ENCODE measurements at places on chromosomes 4 and X.

DNA sequence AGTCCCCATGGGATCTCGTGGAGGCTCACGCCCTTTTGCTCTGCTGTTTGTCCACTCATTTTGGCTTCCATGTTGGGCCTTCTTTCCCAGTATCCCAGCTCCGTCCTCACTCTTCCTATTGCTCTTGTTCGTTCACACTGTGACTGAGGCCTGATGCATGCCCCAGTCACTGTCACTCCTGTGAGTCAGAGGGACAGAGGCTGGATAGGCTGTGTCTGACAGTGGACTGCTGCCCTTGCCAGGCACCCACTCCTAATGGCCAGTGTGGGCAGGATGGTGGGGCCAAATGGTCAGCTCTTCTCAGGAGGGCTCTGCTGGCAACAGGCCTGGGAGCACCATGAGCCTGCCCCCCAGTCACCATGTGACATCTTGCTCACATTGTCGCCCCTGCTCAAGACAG, 40.0 kb downstream of the HADH start:
- no peak for DNase-seq

- DNase-seq = no peak
These were observed 1.5 kb upstream of the PTCHD1 start for GRCh38 chrX:23332888-23333821.

GRCh38 chr4:138414202-138414601, 172.1 kb upstream of the SLC7A11 start:
- no peak for DNase-seq

DNA sequence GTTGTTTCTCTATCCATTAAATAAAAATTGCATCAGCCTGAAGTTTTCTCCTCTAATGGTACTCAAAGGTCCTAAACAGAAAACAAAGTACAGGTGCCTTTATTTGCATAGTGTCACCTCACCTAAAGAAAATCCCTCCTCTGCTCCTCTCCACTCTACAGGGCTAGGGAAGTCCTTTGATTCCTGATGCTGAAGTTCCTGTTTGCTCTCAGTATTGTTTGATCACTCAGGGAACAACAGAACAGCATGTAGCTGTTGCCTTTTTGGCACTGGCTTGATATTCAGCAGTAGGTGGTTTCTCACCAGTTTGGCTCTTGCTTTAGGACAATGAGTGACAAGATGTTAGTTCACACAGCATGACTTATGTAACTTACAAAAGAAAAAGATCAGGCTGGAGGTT, 156.2 kb upstream of the SLC7A11 start:
- DNase-seq = no peak

DNA sequence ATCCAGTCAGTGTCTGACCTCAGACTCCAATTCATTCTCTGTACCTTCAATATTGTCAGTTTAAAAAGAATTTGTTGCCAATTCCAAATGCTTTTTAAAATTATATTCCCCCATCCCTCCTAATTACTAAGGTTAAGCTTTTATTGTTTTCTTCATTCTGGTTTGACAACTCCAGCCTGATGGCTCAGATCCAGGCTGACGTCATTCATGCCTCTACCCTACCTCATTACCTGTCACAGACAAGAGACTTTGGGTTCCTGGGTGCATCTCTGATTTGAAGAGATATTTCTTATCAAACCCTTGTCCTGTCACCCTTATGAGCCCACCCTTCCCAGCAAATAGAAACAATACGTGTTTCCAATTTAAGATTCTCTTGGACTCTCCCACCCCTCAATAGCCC, 300.2 kb upstream of the CLNK start:
- no peak for DNase-seq

GRCh38 chr4:140980426-140981200, 152.7 kb downstream of the RNF150 start:
- DNase-seq = no peak

DNA sequence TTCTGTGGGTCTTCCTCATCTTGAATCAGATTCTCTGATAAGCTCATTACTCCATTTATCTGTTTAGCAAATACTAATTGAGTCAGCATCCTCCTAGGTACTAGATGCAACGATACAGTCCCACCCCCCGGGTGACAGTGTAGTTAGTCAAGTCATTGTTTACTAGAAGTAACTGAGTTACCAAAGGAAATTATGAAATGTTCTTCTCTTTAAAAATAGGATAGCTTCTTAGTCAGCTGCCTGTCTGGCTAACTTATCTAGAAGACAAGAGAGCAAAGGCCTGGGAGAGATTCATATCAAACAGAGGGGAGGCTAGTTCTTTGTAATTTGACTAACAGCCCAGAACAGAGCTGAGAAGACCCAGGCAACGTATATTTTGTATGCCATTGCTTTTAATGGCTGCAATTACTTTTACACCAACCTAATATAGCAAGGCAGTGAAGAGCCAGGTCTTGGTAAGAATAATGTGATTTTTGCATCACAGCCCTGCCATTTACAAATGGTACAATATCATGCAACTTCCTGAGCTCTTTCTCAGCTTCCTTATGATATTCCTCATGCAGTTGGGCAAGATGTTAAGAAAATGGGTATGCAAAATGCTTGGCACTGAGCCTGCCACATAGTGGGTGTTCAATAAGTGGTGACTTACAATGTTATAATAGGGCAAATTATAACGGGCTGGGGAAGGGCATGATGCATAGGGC, 149.9 kb downstream of the CHIC2 start:
- peak; percentile 38 for DNase-seq

- DNase-seq = no peak
These were observed 57.6 kb upstream of the PRDM8 start for GRCh38 chr4:80139671-80140070.

- DNase-seq = no peak
These were observed 10.5 kb downstream of the ANXA5 start for GRCh38 chr4:121686255-121686654.

DNA sequence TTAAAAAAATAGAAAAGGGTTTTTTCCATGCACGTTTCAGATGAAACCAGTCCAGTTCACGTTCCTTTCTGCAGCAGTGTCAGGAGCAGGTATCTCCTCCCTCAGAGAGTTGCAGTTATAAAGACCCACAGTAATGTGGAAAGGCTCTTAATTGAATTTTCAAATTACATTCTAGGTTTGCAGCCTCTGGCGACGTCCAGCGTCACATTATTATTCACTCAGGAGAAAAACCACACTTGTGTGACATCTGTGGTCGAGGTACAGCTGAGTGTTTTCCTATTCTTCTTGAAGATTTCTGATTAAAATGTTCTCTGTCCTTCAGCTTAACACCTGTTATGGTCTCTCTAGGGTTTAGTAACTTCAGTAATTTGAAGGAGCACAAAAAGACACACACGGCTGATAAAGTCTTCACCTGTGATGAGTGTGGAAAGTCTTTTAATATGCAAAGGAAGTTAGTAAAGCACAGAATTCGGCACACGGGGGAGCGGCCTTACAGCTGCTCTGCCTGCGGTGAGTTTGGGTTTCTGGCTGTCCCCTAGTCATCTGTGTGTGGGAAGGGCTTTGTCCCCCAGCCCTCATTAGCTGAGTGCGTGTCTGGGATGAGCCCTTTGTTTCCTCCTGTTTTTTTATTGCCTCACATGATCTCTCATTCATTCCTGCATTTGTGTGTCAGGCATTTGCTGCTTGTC, 25.6 kb downstream of the ZBTB49 start:
- no peak for DNase-seq

GRCh38 chr4:4720646-4721045, 138.8 kb upstream of the MSX1 start:
- DNase-seq = no peak

- DNase-seq = no peak
These were observed 40.0 kb downstream of the MOSPD2 start for GRCh38 chrX:14913241-14913640.

DNA sequence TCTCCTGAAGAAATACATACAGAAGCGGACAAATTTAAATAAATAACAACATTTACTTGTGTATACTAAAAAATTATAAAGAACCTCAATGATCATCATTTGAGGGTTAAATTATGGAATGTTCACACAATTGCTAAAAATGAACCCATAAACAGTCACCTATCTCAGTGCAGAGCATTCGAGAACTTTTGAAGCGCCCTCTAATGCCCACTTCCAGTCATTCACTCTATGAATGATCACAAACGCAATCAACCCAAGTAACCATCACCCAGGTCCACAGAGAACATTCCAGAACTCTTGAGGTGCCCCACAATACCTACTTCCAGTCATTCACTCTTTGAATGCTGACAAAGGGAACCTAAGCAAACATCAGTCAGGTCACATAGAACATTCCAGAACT, 103.5 kb upstream of the PLAC1 start:
- peak; percentile 48 for DNase-seq

DNA sequence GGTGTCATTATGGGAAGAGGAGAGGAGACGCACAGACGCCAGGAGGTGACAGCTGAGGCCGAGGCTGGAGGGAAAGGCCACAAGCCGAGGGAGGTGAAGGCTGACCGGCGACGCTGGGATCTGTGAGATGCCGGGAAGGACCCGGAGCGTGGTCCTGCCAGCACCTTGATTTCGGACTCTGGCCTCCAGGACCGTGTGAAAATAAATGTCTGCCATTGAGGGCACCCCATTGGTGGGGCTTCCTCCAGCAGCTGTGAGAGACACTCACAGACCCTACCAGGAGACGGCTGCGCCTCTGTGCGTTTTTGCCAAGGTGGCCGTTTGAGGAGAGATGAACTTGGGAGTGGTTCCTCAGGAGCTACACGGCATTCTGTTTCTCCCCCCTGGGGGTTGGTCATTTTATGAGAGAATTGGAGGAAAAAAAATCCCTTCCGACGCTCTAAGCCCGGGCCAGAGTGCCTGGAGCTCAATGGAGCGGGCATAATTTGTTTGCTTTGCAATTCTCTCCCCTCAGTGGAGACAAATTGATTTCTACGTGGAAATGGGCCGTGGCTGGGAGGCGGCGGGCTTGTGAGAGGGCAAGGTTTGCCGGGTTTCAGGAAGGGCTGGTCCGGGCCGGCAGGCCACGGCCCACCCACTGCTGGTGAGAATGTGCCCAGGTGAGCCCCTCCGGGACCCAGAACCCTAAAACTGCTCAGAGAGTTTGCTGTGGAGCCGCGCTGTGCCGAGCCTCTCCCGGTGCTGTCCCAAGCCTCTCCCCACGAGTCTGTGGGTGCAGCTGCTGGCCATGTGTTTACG, 53.9 kb downstream of the CPZ start:
- DNase-seq = no peak

DNA sequence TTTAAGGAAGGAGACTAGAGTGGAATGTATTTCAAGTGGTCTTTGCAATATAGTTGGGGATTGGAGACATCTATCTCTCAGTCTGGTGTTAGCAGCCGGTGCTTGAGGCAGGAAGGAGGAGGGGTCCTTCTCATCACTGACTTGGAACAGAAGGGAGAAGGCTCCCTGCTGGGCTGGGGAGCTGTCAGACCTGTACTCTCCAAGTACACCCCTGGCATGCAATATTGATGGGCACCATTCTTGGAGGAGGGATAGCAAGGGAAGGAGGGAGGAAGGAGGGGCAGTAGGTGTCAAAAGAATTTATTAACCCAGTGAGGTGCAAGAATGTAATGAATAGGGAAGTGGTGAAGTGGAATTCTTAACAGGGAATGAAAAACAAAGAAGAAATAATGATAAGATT, 338.8 kb downstream of the UNC5C start:
- DNase-seq = no peak

DNA sequence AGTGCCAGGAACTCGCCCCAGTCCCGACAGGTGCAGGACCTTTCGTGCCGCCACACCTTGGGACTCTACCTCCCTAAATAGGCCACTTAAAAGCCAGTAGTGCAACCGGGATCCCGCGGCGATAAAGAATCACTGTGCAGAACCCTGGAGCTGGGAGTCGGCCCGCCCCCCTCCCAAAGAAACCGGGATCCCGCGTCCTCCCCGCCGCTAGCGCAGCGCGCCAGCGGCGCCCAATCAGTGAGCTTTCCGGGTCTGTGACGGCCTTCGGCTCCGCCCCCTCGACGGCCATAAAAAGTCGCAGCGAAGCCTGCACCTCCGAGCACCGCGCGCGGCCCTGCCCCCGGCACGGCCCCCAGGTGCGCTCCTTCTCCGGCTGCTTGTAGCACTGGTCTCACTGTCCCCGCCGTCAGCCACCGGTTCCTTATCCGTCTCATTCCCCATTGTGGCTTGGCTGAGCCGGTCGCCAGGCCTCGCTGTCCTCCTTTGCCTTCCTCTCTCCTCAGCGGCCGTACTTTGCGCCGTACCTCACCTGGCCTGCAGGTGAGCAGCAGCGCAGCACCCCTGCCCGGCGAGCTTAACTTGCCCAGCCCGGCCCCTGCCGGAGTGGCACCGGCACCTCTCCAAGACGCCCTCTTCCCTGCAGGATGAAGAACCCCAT, at the start of gene LRAT:
Gene LRAT (plus strand): TSS at position 318 of the 658 bp plus-strand sequence. CDS start 327 bp downstream, at position 645.
- peak; percentile 65 for DNase-seq

DNA sequence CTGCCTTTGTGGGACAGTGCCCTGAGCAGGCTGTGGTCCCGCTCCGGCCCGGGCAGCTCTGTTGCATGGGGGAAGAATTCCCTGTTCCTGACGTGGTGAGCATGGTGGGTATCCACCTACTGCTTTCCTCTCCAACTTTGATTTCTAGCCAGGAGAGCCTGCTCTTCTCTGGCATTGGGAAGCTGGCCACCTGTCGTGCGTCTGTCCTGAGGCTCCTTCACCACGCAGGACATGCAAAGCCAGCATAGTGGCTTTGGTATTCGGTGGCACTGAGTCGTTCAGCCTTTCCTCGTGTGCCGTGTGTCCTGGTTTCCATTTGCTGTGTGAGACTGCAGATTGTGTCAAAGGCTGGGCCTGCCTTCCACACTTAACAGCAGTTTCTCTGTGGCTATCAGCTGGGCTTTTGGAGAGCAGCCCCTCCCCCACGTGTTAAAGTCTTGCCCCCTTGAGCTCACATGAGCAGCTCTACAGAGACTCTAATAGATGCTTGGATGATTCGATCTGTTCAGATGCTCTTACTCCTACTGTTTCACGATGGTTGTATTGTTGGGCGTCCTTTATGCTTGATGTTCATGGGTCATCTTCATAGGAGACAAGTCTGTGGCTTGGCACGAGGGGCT, 46.3 kb upstream of the CLCN4 start:
- no peak for DNase-seq

GRCh38 chr4:134365852-134366251, 164.3 kb upstream of the PABPC4L start:
- no peak for DNase-seq

- peak; percentile 78 for DNase-seq
These were observed 2.5 kb upstream of the HTRA3 start for GRCh38 chr4:8267077-8267476.

DNA sequence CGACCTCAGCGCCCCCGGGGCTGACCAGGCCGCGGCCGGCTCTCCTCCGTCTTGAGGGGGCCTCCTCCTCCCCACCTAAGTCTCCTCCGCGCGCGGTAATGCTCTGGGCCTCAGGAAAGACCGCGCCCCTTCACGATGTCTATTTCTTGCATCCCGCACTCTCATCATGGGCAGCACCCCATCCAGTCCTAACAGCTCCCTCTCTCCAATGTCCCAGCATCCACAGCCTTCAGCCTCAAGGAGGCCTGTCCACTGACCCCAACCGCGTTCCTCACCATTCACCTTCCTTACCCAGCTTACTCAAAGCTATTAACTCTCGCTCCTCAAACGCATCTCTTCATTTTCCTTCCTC, 77.5 kb downstream of the MAGED4 start:
- no peak for DNase-seq

DNA sequence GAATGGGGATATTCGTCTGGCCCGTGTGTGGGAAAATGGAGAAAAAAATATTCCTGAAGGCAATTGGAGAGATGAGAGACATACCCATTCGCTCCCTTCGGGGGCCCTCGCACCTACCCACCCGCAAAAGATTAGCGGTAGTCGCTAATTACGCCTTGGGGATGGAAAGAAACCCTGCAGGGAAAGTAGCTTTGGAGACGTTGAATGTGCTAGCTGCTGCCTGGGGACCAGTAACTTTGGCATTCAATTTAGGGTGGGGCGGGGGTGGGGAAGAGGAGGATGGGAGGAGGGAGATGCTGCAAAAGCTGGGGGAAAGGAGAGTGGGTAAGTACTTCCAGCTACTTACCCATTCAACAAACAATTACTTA, 407 bp upstream of the ZC4H2 start:
- DNase-seq = no peak
